Sigmoid colon (tissue), 7 donors: ENCODE measurements at places on chromosomes 1 and 21. TPM values are rescaled to one million over a fixed set of nuclear protein-coding genes. Genes with fewer than 3 reads are reported as not detected.

Gene TNFRSF9
- polyA plus RNA-seq, result not detected

Gene SCAMP3
- 22.8 TPM for polyA plus RNA-seq

Gene KRTAP24-1
- not detected for polyA plus RNA-seq

Gene PEF1
- 74.2 TPM for polyA plus RNA-seq

Gene ITLN1
- polyA plus RNA-seq, result 284 TPM

Gene TENT5C
- 10.3 TPM for polyA plus RNA-seq

Gene VWA5B1
- 0.22 TPM for polyA plus RNA-seq

Gene SPATA17
- not detected for polyA plus RNA-seq

Gene TACSTD2
- polyA plus RNA-seq, result 1.2 TPM

Gene PHLDA3
- 20.8 TPM for polyA plus RNA-seq

Gene FOXO6
- not detected for polyA plus RNA-seq

Gene TDRD5
- 0.55 TPM for polyA plus RNA-seq

Gene CHI3L1
- polyA plus RNA-seq, result 4.9 TPM

Gene TFF3
- 1,800 TPM for polyA plus RNA-seq

Gene PRAMEF33
- polyA plus RNA-seq, result not detected
